ENCODE measurements at places on chromosomes 3 and 15.
A peak's percentile ranks its signal among the peaks of the same experiment; 100 is the strongest.

DNA sequence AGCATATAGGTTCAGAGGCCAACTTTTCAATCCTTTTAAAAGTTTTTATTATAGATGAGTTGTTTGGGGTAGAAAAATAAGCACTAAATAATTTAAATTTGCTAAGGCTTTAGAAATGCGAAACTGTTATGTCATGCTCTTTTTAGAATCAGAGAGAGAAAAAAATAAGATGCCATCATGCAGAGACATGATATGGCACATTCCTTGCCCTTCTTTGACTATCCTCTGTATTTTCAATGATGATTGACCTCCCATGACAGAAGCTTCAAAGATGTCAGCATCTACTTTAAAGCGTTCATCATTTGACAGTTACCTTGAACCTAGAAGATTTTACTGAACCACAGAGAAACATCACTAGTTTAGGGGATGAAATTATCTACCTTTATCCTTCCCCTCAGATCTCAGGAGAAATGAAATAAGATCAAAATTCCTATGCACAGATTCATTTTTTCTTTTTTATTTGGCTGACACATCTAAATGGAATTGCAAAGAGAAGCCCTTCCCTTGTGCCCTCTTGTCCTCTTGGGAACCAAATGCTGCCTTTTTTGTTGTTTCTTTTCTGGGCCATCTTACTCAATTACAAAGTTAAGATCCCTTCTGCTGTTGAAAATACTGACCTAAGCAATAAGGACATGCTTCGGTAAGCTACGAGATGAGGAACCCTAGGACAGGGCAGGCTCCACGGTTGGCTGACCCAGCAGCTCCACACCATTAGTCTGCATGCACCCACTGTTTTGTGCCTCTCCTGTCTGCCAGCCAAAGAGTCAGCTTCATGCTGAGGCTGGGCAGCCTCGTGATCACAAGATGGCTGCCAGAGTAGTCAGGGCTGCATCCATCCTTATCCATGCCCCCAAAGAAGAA lies 289.7 kb upstream of the TPM1 start:
- DNase-seq, result no peak

- DNase-seq, result peak; percentile 9
Observed at GRCh38 chr15:66566963-66567531, 1.2 kb upstream of the LCTL start.

DNA sequence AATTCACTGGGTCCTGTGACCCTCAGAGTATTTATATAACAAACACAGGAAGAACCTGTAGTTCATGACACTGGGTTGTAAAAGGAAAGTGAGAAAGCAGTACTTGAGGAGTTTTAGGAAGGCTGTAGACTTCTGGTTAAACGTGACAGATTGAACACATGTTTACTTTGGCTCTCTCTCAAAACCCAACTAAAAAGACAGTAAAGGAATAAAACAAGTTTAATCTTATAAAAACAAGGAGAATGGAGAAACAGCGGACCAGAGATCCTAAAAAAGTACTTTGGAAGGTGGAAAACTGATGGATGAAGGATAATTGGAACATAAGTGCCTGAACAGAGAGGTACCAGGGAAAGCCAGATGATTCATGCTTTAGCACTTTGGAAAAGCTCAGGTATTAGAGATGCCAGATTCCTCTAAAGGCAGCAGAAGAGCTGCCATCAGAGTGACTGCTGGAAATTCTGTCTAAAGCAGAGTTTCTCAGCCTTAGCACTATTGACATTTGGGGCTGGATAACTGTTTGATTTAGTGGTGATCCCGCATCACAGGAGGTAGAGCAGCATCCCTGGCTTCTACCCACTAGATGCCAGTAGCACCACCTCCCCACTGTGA lies 182.9 kb upstream of the RORA start:
- no peak for DNase-seq

DNA sequence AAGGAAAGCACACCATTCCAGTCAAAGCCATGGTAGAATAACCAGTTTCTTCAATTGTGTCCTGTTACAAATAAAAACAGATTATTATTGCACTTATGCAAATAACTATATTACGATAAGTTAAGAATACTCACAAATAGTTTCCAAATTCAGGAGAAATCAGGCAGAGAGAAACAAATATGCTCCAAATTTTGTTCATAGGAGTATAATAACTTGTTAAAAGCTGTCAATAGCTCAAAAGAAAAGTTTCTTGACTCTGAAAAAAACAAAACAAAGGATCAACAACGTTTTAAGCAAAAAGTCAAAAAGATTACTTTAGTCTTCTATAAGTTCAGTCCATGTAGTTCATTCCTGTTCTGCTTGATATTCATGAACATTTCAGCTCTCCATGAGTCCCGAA lies 59.7 kb upstream of the BDH1 start:
- no peak for DNase-seq

GRCh38 chr3:140189267-140189666 lies 254.3 kb downstream of the CLSTN2 start:
- no peak for DNase-seq

Data from activated naive CD4-positive, alpha-beta T cell (primary cell).